ENCODE measurements at places on chromosomes 4 and X.

DNA sequence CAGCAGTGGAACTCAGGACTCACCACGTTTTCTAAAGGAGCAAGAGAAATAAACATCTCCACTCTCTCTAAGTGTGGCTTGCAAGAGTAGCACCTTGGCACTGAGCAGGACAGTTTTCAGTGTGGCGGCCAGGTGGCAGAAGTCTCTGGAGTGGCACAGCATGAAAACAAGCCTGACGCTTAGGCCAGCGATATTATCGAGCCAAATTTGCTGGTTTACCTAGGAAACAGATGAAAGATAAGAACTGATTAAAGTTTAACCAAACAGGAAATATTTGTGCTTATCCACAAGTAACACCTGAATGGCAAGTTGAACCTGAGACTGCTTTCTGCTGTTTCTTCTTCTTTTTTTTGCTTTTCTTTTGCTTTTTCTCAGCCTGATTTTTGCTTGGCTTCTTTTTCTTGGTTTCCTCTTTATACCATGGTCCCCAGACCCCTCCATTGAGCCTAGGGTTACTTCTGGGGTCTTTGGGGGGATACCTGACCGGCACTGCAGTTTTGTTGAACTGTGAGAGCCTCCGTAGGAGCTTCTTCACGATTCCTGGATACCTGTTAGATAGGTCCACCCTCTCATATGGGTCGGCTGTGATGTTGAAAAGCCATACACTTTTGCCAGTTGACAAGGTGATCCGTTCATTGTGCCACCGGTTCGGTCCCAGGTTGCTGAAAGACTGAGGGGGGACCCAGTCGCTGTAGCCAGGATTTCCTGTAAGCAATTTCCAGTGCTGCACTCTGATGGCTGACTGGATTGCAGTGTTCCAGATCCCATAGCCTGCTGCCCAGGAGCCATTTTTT lies 77.3 kb downstream of the ARSJ start:
- no peak overlapping the region for H3K4me3 ChIP-seq
- no peak for DNase-seq

GRCh38 chr4:88445252-88445651 lies 11.7 kb upstream of the HERC5 start:
- H3K27me3 ChIP-seq = no peaks in the 10 kb centered on the region
- no peak overlapping the region for H3K4me3 ChIP-seq
- peaks cover 9% of the 10 kb centered on the region for H3K36me3 ChIP-seq
- no peak for DNase-seq
- no peaks in the 10 kb centered on the region for H3K4me1 ChIP-seq

GRCh38 chr4:160546201-160546600 lies 1443.3 kb downstream of the RAPGEF2 start:
- H3K27me3 ChIP-seq = no peaks in the 10 kb centered on the region
- H3K4me3 ChIP-seq = no peak overlapping the region
- no peaks in the 10 kb centered on the region for H3K36me3 ChIP-seq
- no peak overlapping the region for H3K27ac ChIP-seq
- H3K4me1 ChIP-seq = no peaks in the 10 kb centered on the region

- H3K27me3 ChIP-seq = no peaks in the 10 kb centered on the region
- no peak overlapping the region for H3K4me3 ChIP-seq
- H3K36me3 ChIP-seq = no peaks in the 10 kb centered on the region
- H3K4me1 ChIP-seq = no peaks in the 10 kb centered on the region
Observed at GRCh38 chrX:75968293-75968692, 183.2 kb upstream of the MAGEE2 start.

GRCh38 chrX:3820167-3820566 lies 106.7 kb upstream of the PRKX start:
- H3K27ac ChIP-seq = no peak overlapping the region
- peaks cover 1% of the 10 kb centered on the region for H3K36me3 ChIP-seq
- H3K4me1 ChIP-seq = peaks cover 13% of the 10 kb centered on the region

GRCh38 chrX:1086444-1087409 lies 125.7 kb downstream of the CRLF2 start:
- no peak overlapping the region for H3K4me3 ChIP-seq
- H3K36me3 ChIP-seq = no peaks in the 10 kb centered on the region
- no peaks in the 10 kb centered on the region for H3K4me1 ChIP-seq
- no peak overlapping the region for H3K27ac ChIP-seq
- no peak for DNase-seq

GRCh38 chrX:103722505-103722904 lies 11.8 kb downstream of the TMEM31 start:
- no peaks in the 10 kb centered on the region for H3K36me3 ChIP-seq
- no peaks in the 10 kb centered on the region for H3K4me1 ChIP-seq
- no peak overlapping the region for H3K27ac ChIP-seq
- H3K27me3 ChIP-seq = no peaks in the 10 kb centered on the region
- no peak overlapping the region for H3K4me3 ChIP-seq

- DNase-seq = no peak
- no peaks in the 10 kb centered on the region for H3K36me3 ChIP-seq
- no peaks in the 10 kb centered on the region for H3K27me3 ChIP-seq
Observed at GRCh38 chr4:27173280-27173679, 312.6 kb downstream of the STIM2 start.

GRCh38 chrX:153583433-153583832 lies 15.5 kb downstream of the CCNQ start:
- no peak overlapping the region for H3K4me3 ChIP-seq
- no peak overlapping the region for H3K27ac ChIP-seq
- DNase-seq = no peak
- no peaks in the 10 kb centered on the region for H3K27me3 ChIP-seq

DNA sequence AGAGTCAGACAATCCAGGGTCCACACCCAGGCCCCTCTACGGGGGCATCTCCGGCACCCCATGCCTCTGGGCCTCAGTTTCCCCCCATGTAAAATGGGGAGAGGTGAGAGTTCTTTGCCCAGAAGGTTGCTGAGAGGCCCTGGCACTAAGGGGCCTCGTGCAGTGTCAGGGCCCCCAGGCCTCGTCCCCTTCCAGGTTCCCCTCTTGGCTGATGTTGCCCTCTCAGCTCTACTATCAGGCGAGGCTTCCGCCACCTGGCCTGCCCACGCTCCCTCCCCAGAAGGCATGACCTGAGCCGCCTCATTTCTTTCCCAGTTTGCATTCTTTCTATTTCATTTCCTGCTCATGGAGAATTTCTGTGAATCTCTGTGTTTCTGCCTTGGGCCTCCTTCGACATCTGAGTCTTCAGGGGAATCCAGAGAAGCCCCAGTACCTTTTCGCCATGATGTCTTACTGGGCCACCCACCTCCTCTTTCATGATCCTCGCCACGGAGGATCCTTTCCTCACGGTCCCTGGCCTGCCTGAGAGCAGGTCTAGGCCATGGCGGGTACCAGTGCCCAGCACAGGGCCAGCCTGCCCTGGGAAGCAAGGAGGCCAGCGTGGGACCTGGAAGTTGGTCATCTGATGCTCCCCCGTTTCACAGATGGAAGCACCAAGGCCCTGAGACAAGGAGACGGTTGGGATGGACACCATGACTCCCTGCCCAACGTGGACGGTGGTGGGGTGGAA lies 21.9 kb upstream of the MRFAP1 start:
- H3K36me3 ChIP-seq = peaks cover 47% of the 10 kb centered on the region
- no peaks in the 10 kb centered on the region for H3K27me3 ChIP-seq
- no peak for DNase-seq
- H3K27ac ChIP-seq = no peak overlapping the region

DNA sequence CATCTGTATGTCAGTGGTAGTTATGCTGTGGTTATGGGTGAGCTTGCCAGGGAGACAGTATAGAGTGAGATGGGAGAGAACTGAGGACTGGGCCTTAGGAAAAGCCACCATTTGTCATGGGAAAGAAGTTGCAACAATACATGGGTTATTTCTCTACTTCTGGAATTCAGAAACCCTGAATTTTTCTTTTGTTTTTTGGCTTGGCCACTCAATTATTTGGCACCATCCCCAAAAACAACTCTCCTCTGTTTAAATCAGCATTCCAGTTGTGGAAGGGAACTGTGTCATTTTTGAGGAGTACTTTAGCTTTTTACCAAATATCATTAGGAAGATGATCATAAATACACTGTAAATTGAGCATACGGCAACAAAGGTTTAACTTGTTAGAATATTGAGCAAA lies 41.1 kb upstream of the ACSL4 start:
- H3K4me1 ChIP-seq = no peaks in the 10 kb centered on the region
- DNase-seq = no peak
